Activated T-cell treated with anti-CD3 and anti-CD28 coated beads, Interleukin-2, amount 50 U/mL, for 4 hours (primary cell): ENCODE measurements at places on chromosomes 7 and 10.

- DNase-seq = no peak
Measured at GRCh38 chr10:104262055-104262454, 6.9 kb upstream of the GSTO2 start.

GRCh38 chr10:3468919-3469638 lies 296.5 kb upstream of the PITRM1 start:
- DNase-seq = no peak

GRCh38 chr7:124566583-124566982 lies 199.0 kb downstream of the GPR37 start:
- DNase-seq = no peak

GRCh38 chr7:63067897-63068585 lies 930.6 kb upstream of the ZNF722 start:
- no peak for DNase-seq
